SHP77 treated with DMSO at 0.1 percent for 48 hours (cell line): ENCODE measurements at places on chromosomes 3 and 15.

DNA sequence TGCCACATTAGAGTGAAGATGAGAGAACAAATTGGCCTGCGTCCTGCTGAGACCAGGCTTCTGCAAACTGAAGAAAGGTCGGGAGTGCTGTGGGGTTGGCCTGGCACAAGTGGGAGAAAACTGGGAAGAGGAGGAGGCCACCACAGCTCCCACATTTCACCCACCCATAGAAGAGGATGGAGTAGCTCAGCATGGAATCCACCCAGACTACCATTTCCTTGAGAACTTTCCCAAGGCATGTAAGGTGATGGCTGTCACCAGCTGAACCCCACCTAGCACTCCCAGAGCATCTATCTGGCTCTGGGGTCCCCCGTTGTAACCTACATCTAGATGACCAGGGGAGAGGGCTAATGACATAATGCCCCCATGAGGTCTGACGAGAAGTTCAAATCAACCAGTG lies 120.4 kb upstream of the TRIM42 start:
- DNase-seq = no peak

DNA sequence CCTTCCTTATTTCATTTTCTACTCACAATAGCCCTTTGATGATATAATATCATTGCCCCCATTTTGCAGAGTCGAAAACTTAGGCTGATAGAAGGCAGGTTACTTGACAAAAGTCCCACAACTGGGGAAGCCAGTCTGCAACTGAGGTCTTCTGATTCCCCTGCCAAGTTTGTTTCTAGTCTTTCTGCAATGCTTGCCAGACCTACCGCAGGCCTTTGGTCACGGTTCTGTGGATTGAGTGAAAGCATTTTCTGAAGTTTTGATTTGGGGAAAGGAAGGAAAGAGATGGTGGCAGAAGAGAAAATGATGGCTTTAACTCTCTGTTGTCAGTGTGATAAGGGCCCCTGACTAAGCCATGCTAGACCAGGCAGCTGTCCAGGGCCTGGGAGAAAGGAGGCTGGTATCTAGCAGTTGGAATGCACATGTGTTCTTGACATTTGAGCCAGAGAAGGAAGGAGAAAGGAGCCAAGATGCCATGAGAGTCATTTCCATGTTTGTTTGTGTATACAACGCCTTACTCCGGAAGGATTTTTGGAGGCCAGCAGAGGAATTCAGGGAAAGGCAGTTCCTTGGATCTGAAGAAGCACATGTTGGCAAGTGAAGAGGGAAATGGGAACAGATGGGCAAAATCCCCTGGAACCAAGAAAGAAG lies 29.9 kb downstream of the FAH start:
- DNase-seq = no peak

- DNase-seq = no peak
Observed at GRCh38 chr3:123751433-123751832, 132.7 kb downstream of the MYLK start.

- no peak for DNase-seq
Observed at GRCh38 chr3:166955201-166955939, 424.7 kb downstream of the ZBBX start.

DNA sequence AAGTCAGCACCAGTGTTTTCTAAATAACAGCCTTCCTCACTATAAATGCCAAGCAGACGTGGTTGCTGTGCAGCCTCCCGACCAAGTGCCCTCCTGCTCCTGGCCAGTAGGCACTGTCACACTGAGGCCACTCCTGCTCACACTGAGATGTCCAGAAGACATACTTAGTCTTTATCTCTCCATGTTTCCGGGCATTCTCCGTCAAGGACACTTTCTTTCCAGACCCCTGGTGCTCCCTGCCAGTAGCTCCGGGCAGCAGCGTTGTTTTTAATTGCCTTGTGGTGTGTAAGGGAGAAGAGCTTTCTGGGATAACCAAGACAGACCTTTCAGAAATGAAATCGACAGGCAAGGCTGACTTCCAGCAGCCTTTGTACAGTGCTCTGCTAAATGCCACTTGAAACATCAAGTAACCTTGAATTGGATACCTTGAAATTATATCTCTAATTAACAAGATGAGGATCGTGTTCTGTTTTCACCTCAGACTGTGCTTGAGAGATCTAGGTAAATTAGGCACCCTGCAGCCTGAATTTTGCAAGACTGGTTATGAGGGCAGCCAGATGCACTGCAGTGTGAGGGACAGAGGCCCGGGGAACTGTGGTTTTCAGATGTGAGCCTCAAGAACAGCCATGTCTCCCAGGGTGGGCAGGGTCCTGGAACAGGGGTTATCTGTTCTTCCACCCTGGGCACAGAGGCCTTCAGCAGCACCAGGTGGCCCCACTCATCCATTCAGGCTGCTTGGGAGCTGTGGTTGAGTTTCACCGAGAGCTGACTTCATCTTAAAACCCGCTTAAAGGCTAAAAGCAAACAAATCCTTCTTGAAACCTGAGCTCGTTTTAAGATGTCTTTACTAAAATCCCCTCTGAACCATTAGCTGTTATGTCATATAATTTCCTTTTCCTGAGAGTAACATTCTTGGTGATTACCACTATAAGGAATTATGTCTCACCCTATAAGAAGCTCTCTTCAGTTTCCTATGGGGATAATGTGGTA lies 105.5 kb upstream of the IL12A start:
- DNase-seq = peak; percentile 40

DNA sequence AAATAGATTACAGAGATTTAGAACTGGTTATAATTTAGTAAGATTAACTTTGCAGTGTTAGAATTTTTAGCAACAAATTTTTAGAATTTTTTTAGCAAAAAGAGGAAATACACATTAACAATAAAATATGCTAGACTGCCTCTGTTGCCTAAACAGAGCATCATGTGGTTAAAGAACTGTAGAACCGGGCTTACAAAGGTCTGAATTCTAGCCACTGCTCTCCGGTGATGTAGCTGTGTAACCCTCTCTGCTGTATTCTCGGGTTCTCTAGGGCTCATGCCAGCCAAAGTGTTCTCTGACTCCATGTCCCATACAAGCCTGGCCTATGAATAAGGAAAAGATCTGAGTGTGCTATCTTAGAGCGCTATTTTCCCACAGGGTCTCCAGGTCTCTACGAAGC lies 2.9 kb upstream of the P2RY12 start:
- no peak for DNase-seq

DNA sequence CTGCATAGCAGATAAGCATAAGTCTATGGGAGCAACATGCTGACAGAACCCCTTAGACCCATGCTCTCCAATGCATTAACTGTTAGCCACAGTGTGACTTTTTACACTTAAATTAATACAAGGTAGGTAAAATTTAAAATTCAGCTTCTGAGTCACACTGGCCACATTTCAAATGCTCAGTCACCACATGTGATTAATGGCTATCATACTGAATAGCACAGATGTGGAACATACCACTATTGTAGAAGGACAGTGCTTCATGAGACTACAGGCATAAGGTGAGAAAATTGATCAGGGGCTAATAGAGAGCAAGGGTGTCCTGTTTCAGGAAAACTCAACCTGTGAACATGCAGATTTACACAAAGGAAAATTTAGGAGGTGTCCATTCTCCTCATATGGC lies 357.0 kb upstream of the SEMA6D start:
- DNase-seq = no peak

GRCh38 chr3:69386556-69387385 lies 883 bp upstream of the FRMD4B start:
- DNase-seq = no peak

DNA sequence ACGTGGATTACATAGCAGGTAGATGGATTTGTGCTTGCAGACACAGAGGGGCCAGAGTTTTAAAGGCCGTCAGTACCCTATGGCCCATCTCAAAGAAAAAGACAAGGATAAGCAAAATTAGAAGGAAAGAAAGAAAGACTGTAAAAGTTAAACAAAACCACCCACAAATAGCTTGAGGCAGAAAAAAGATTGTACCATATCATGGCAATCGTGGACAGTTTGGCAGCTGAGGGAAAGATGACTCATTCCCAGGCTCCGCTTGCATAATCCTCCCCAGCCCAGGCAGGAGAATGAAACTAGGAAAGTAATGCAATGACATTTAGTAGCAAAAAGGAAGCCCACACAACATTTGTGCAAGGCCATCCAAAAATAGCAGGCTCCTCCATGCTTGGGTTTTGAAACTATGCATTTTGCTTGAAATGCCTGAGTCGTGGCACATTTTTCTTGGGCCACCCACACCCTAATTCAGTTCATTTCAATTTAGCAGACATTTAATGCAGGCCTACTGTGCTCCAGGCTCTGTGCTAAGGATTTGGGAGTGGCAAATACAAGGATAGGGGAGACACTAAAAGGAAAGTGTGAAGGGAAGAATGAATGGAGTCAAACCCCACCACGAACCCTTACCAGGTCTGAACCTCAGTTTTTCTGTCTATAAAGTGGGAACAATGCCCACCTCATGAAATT lies 40.9 kb upstream of the SMAD3 start:
- no peak for DNase-seq

GRCh38 chr3:51295625-51296024 lies 89.5 kb upstream of the MANF start:
- DNase-seq = no peak

GRCh38 chr3:157122116-157122515 lies 37.8 kb downstream of the CCNL1 start:
- no peak for DNase-seq

GRCh38 chr15:50109076-50109987 lies 9.7 kb downstream of the ATP8B4 start:
- no peak for DNase-seq

GRCh38 chr3:136141291-136141785 lies 54.8 kb downstream of the MSL2 start:
- no peak for DNase-seq

GRCh38 chr3:4523710-4524698 lies 30.9 kb downstream of the ITPR1 start:
- DNase-seq = no peak

DNA sequence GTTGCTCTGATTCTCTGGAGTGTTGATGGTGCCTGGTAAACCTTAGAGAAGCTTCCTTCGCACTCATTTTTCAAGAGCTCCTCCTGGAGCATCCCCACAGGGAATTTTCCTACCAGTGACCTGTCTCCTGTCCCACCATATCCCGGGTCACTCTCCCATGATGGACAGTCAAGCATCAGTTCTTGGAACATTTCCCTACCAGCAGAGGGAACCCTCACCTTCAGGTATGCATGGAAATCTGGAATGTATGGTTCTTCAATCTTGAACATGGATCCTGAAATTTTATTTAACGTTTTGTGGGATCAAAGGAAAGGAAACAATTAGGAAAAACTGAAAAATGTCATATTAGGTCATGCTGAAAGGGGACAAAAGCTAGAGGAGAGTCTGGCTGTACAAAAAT lies 153.8 kb downstream of the SPATA16 start:
- DNase-seq = no peak

DNA sequence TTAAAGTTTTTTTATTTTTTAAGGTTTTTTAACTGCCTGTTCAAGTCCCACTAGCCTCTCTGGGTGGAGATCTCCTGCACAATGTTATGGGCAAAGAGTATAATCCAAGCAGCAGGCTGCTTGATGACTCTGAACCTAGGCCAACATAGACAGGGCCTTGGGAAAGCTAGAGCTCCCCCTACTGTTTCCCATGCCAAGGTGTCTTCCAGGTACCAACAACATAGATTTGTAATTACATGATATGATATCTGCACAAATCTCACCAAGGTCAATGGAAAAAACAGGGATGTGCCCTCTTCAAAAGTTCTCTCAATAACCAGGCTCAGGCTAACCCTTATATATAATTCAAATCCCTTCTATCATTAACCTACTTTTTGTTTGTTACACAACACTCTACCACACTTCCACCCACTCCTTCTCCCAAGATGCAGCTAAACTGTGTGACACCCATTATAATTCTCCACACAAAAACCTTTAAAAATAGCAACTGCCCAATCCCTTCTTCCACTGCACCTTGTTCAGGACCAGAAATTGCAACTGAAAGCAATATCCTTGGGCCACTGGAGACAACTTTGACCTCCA lies 43.8 kb downstream of the RBM15B start:
- DNase-seq = no peak

GRCh38 chr3:114674036-114674435 lies 380.2 kb downstream of the TIGIT start:
- DNase-seq = no peak

DNA sequence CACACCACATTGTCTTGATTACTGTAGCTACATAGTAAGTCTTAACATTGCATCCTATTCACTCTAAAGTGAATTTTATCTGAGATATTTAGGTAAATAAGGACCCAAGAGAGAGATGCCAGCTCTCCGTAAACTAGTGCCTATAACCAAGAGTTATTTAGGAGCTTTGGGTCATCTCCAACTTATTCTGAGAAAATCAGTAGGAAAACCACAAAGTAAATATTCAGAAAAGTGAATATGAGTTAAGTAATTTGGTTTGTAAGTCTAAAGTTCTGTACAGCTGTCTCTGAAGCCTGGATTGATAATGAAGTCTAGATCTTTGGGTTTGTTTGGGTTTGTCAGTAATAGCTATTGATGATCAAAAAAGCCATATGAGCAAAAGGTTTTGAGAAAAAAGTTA lies 120.0 kb downstream of the FNDC3B start:
- DNase-seq = no peak

GRCh38 chr3:55556619-55557537 lies 69.8 kb upstream of the WNT5A start:
- no peak for DNase-seq

DNA sequence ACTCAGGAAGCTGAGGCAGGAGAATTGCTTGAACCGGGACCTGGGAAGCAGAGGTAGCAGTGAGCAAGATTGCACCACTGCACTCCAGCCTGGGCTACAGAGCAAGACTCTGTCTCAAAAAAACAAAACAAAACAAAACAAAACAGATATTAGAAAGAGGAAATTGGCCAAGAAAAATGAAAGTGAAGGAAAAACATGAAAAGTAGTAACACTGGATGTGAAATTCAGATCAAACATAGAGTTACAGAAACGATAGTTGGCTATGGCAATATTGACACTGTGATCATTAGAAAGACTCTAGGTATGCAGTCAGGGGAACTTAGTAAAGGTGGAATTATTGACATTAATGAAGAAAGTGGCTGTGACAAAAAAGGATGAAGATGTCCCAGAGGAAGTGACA lies 13.2 kb upstream of the TIPARP start:
- DNase-seq = no peak

GRCh38 chr3:128473180-128473519 lies 6.5 kb upstream of the DNAJB8 start:
- DNase-seq = no peak

DNA sequence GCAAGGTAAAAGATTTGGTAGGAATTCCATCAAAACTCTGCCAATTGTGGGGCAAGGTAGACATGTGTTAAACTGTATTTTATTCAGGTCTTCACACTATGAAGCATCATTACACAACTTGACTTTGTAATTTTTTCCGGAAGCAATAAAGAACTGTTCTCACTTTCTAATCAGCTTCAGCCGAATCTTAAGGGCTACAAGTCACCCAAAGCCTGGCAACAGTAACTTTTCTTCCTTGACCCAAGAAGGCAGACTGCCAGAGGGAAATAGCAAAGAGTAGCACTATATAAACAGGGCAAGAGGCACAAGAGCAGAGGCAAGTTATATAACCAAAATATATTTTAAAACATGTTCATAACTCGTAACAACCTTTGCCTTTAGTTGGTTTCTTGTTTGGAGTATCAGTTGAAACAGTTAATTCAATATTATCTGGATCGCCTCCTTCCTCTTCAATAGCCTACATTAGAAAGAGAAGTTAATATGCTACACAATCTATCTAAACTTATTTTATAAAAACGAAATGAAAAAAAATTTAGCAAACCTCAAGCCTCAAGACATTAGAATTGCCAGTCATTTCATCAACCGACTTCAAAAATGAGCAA lies 1.4 kb downstream of the SLTM start:
- DNase-seq = no peak
